Smooth muscle cell of the coronary artery (primary cell): ENCODE measurements at places on chromosomes 2 and 18. TPM values are rescaled to one million over a fixed set of nuclear protein-coding genes. Genes with fewer than 3 reads are reported as not detected.

Gene PPP1R1C
- total RNA-seq = 0.38 TPM in 1 of 2 replicates, not detected in the other

Gene UBR3
- 24.3 and 24.7 TPM in 2 replicates for total RNA-seq

Gene SNED1
- 7.4 and 80.4 TPM in 2 replicates for total RNA-seq

Gene DCDC2C
- not detected in 2 replicates for total RNA-seq

Gene POTEJ
- not detected in 2 replicates for total RNA-seq

Gene ZBTB7C
- 4.7 TPM in 1 of 2 replicates, not detected in the other for total RNA-seq

Gene FBLN7
- 4.0 and 4.6 TPM in 2 replicates for total RNA-seq

Gene ERMN
- total RNA-seq = not detected in 2 replicates

Gene DNAH7
- 0.53 and 0.94 TPM in 2 replicates for total RNA-seq

Gene SKOR2
- total RNA-seq = not detected in 2 replicates

Gene IL37
- total RNA-seq = not detected in 2 replicates

Gene CAPN13
- total RNA-seq = not detected in 2 replicates

Gene GKN1
- not detected in 2 replicates for total RNA-seq

Gene TMEM178A
- 0.23 and 3.5 TPM in 2 replicates for total RNA-seq

Gene ALPG
- total RNA-seq = not detected in 2 replicates

Gene SLC5A7
- not detected in 2 replicates for total RNA-seq

Gene CXCR1
- total RNA-seq = not detected in 2 replicates

Gene HRH4
- 0.08 and 0.12 TPM in 2 replicates for total RNA-seq

Gene BMP10
- not detected in 2 replicates for total RNA-seq

Gene DNAJC10
- 61.3 and 140 TPM in 2 replicates for total RNA-seq

Gene TMEFF2
- total RNA-seq = 0.12 and 0.60 TPM in 2 replicates

Gene EPHA4
- total RNA-seq = 1.4 and 7.1 TPM in 2 replicates

Gene CFAP65
- total RNA-seq = not detected in 2 replicates

Gene MPP4
- 0.47 and 1.4 TPM in 2 replicates for total RNA-seq

Gene PLEKHH2
- 0.60 and 2.1 TPM in 2 replicates for total RNA-seq

Gene GCA
- total RNA-seq = 4.1 and 6.1 TPM in 2 replicates

Gene GLI2
- 1.1 and 6.1 TPM in 2 replicates for total RNA-seq

Gene POTEE
- total RNA-seq = under 0.01 TPM in 2 replicates

Gene LHCGR
- not detected in 2 replicates for total RNA-seq

Gene MC4R
- total RNA-seq = not detected in 2 replicates

Gene SGPP2
- total RNA-seq = not detected in 2 replicates

Gene ABCG5
- not detected in 2 replicates for total RNA-seq

Gene SELENOI
- 5.7 and 16.5 TPM in 2 replicates for total RNA-seq

Gene LRRC30
- not detected in 2 replicates for total RNA-seq

Gene SCTR
- total RNA-seq = not detected in 2 replicates

Gene TXNDC2
- total RNA-seq = not detected in 2 replicates

Gene LONRF2
- total RNA-seq = 0.23 TPM in 1 of 2 replicates, not detected in the other

Gene PLEK
- total RNA-seq = 0.08 TPM in 1 of 2 replicates, not detected in the other

Gene MYOM1
- total RNA-seq = 0.98 and 1.3 TPM in 2 replicates

Gene HAAO
- total RNA-seq = 0.38 and 0.47 TPM in 2 replicates

Gene TUBA4B
- total RNA-seq = not detected in 2 replicates

Gene CYP27A1
- 5.3 and 25.6 TPM in 2 replicates for total RNA-seq

Gene IGFBP5
- total RNA-seq = 68.3 and 246 TPM in 2 replicates

Gene MAP2
- total RNA-seq = 0.82 and 16.0 TPM in 2 replicates

Gene DQX1
- total RNA-seq = not detected in 2 replicates

Gene GREB1L
- total RNA-seq = 0.12 and 0.23 TPM in 2 replicates

Gene SLC40A1
- 28.9 and 359 TPM in 2 replicates for total RNA-seq

Gene DUSP2
- 0.12 and 0.38 TPM in 2 replicates for total RNA-seq

Gene RAD51AP2
- total RNA-seq = under 0.01 TPM in 1 of 2 replicates, not detected in the other

Gene GPAT2
- total RNA-seq = 1.9 and 12.7 TPM in 2 replicates

Gene SERPINB13
- not detected in 2 replicates for total RNA-seq

Gene SFTPB
- total RNA-seq = 0.30 TPM in 1 of 2 replicates, not detected in the other

Gene STON1
- 4.2 and 9.5 TPM in 2 replicates for total RNA-seq

Gene UPP2
- total RNA-seq = 0.23 TPM in 1 of 2 replicates, not detected in the other

Gene ACMSD
- total RNA-seq = not detected in 2 replicates

Gene DNAJC5G
- total RNA-seq = not detected in 2 replicates

Gene CTNNA2
- total RNA-seq = under 0.01 TPM in 1 of 2 replicates, not detected in the other

Gene EGR4
- total RNA-seq = not detected in 2 replicates
